A549 treated with dexamethasone at 1 μM for 4 hours (cell line): ENCODE measurements at places on chromosomes 11 and 22. TPM values are rescaled to one million over a fixed set of nuclear protein-coding genes. Genes with fewer than 3 reads are reported as not detected.

The CCDC88B gene
- total RNA-seq = 7.0 to 9.9 TPM (median 8.7 TPM) in 5 replicates

The SLC22A6 gene
- total RNA-seq = not detected in 5 replicates

The SMC1B gene
- 0.02 to 0.05 TPM (median 0.03 TPM) in 4 of 5 replicates, not detected in the other for total RNA-seq

The MUC15 gene
- total RNA-seq = not detected in 5 replicates

The MPPED1 gene
- not detected in 5 replicates for total RNA-seq

The GNAZ gene
- 1.7 to 3.4 TPM (median 2.9 TPM) in 5 replicates for total RNA-seq

The IL17REL gene
- 0.04 to 0.07 TPM (median 0.05 TPM) in 4 of 5 replicates, not detected in the other for total RNA-seq

The SLC22A12 gene
- total RNA-seq = not detected in 5 replicates

The MS4A7 gene
- not detected in 5 replicates for total RNA-seq

The TMEM191C gene
- total RNA-seq = 0.56 to 0.84 TPM (median 0.71 TPM) in 5 replicates

The FAM181B gene
- total RNA-seq = 0.03 to 0.05 TPM (median 0.05 TPM) in 5 replicates

The GGT1 gene
- total RNA-seq = 85.7 to 110 TPM (median 107 TPM) in 5 replicates

The OR51B6 gene
- total RNA-seq = not detected in 5 replicates

The OR6T1 gene
- not detected in 5 replicates for total RNA-seq

The CNTN5 gene
- not detected in 5 replicates for total RNA-seq

The CELSR1 gene
- 23.5 to 37.7 TPM (median 35.7 TPM) in 5 replicates for total RNA-seq

The MMP8 gene
- not detected in 5 replicates for total RNA-seq

The ARHGAP8 gene
- total RNA-seq = 1.1 to 2.6 TPM (median 1.9 TPM) in 5 replicates

The IL17RA gene
- total RNA-seq = 5.3 to 8.0 TPM (median 6.4 TPM) in 5 replicates

The APOA4 gene
- not detected in 5 replicates for total RNA-seq

The SPINDOC gene
- 33.1 to 51.2 TPM (median 47.2 TPM) in 5 replicates for total RNA-seq

The LRRC56 gene
- 0.52 to 1.1 TPM (median 0.98 TPM) in 5 replicates for total RNA-seq

The XBP1 gene
- total RNA-seq = 46.1 to 57.6 TPM (median 54.7 TPM) in 5 replicates

The RRM1 gene
- total RNA-seq = 77.4 to 91.9 TPM (median 83.7 TPM) in 5 replicates
